Omental fat pad (tissue), 4 donors: ENCODE measurements at places on chromosomes 5 and 9. TPM values are rescaled to one million over a fixed set of nuclear protein-coding genes. Genes with fewer than 3 reads are reported as not detected.

DNA sequence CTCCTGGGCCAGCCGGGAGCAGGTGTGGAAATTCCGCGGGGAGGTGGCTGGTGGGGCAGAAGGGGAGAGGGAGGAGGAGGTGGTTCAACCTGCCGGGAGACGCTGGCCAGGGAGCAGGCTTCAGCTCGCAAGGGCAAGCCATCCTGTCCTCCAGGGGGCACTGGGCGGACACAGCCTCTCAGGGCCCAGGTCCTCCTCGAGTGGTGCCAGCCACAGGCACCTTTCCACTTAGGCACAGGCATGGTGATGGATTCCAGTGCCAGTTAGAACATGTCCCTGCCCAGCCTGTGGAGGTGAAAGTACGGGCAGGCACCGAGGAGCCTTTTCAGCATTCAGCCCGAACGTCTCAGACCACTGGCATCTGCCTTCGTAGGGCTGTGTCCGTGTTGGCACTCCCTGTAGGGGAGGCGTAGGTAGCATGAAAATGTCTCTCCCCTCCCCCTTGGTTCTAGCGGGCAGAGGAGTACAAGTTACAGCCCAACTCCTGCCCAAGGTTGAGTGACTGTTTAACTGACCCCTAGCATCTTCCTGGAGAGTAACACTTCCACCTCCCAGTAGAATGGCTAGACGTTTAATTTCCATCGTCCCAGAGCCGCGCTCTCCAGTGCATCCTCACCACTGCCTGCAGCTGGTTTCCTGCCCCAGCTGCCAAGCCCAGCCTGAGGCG lies 48.9 kb downstream of the DAB2IP start:
- DNase-seq: no peak

DNA sequence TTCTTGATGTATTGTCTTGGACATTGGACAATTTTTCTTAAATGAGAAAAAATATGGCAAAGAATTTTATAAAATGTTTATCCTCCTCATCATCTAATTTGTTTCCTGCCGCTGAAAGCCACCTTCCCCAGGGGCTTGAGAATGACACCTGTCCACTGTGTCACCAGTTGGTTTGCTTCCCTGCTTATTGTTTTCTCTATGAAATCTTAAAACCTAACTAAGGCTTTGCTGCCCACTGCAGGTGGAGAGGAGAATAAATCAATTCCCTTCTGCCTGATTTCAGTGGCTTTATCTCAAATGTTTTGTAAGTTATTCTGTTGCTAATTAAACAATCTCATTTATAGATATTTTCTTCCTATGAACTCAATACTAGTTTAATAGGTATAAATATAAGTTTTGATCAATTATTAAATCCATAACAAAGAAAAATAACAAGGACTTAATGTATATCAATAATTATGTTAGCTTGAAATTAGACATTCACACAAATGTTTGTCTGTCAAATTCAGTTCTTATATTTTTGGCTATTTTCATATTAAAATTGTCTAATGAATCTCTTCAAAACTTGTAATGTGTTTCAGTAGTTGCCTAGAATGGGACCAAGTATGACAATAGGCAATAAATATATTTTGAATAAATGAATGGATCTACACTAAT lies 822.5 kb downstream of the PTPRD start:
- DNase-seq: no peak

DNA sequence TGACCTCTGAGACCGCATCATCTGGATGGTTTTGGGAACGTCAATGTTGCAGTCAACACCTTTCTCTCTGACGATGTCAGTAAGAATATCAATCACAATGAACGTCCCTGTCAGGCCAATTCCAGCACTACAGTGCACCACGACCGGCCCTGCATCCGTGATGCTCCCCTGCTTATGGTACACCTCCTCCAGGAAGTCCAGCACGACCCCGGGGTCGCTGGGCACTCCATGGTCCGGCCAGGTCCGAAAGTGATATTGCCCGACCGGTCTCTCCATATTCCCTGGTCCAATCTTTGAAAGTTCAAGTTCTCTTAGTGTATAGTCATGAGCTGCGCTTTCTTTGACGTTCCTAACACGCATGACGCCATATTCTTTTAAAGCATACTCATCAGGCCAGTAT lies 203.6 kb upstream of the PRDM9 start:
- no peak for DNase-seq

DNA sequence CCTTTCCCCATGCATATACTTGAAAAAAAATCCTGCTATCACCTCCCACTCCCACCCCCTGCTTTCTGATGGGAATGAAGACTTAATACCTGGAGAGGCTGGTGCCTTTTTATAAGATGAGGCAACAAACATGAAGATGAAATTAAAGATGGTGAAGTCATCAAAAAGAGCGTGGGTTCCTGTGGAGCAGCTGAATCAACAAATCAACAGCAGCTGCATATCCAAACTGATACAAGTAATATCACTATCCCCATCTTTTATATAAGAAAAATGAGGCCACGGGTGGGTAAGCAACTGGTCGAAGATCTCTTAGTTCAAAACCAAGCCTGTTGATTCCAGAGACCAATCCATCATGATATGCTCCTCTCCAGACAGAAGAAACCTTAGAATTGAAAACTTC lies 268.5 kb downstream of the ENC1 start:
- no peak for DNase-seq

- no peak for DNase-seq
These were observed 8.7 kb downstream of the RANBP6 start for GRCh38 chr9:6006749-6007057.

DNA sequence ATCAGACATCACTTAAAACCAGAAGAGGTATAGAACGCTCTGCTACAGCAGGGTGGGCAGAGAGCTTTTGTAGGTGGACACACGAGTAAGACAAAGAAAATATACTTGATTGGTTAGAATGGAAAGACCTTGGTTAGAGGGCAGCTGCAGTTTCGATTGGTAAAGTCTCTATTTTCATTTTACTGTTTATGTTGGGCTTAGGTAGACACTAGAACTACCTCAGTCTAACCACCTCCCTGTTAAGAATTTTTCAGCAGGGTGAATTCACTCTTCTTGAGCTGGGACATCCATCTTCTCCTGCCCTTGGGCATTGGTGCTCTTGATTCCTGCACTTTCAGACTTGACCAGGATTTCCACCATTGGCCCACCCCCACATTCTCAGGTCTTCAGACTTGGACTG lies 116.3 kb downstream of the BASP1 start:
- DNase-seq: no peak

The FASTKD3 gene
- total RNA-seq: 6.4 TPM

The CARD19 gene
- 76.5 TPM for total RNA-seq

The SEMA6A gene
- total RNA-seq: 43.4 TPM

The MEGF10 gene
- 0.13 TPM for total RNA-seq

The TPM2 gene
- total RNA-seq: 150 TPM

The ORM2 gene
- total RNA-seq: not detected
